ENCODE measurements at places on chromosomes 3 and 15.

DNA sequence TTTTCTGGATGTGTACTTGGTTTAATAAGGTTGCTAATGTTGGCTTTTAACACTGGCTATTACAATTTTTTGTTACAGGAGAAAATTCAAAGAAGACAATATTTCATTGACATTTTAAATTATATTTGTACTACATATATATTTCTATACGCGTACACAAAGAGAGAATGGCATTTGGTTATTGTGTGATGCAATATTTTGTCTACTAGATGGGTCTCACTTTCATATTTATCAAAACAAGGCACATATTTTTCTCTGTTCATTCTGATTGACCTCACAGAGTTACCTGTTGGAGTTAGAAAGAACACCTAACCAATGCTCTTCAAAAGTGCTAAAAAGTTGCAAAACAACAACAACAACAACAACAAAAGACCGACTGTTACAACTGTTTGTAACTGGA, 50.2 kb upstream of the VGLL3 start:
- DNase-seq = no peak

DNA sequence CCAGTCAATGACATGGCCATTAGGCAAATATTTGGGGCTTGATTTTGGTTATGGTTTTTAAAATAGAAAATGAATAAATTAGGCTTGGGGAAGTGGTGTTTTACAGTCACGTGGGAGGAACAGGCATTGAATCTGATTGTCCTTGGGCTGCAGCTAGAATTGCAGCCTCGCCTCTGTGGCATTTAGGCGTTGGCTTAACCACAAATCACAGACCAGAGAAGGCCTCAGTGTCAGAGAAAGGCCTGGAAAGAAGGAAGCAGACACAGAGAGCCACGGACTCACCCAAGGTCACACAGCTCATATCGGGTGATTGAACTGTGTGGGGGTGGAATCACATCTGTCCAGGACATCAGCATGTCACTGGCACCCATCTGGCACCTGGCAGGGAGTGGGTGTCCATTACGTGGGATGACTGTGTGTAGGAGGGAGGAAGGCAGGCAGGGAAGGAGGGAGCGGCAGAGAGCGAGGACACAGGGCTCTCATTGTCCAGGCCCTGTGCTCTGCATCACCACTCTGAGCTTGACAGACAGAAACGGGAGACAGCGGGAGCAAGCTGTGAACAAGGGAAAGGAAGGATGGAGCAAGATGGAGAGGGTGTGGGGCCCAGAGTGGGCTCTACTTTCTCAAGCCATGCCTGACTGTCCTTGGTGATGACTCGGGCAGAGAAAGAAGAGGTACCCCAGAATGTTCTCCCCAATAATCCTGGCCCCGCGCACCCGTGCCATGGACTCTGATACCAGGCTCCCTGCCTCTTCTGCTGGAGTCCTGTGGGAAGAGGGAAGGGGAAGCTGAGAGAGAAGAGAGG, 186.4 kb downstream of the FAM43A start:
- no peak for DNase-seq

DNA sequence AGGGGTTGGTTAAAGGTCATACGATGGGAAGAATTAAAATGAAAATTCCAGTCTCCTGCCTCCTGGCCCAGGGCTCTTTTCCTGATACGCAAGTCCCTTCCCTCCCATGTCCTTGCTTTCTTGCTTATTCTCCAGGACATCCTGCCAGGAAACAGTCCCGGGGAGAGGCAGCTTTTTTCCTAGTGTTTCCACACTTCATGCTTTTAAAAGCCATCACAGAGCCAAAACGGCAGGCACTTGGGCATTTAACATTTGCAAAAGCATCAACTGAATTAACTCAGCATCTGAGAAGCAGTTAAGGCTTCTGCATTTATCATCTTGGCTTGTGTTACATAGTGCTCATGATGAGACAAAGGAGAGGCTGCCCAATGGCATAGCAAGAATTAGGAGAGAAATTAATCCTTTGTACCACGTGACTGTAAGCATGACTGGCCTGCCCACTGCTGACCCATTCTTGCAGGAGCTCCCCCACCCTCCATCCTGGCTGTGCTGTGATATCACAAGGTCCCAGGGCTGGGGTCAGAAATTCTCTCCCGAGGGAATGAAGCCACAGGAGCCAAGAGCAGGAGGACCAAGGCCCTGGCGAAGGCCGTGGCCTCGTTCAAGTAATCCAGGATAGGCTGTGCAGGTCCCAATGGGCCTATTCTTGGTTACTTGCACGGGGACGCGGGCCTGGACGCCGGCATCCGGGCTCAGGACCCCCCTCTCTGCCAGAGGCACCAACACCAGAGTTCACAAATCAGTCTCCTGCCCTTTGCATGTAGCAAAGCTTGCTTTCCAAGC, 21.6 kb upstream of the VILL start:
- DNase-seq = no peak

DNA sequence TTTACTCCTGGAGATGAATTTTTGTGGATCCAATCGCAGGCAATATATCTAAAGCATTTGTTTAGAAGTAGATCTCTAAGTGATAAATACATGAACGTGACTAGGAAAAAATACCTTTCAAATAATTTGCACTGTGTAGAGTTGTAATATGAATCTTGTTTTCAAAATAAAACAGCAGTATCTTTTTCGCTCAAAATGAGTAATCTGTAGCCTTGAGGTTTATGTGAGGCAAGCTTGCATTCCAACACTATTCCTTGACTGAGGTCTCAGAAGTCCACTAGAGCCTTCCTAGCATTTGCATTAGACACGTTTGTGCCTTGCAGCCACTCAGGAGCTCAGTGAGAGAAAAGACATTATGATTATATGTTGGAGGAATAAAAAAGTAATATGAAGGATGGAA, 138.3 kb upstream of the ROBO1 start:
- no peak for DNase-seq

DNA sequence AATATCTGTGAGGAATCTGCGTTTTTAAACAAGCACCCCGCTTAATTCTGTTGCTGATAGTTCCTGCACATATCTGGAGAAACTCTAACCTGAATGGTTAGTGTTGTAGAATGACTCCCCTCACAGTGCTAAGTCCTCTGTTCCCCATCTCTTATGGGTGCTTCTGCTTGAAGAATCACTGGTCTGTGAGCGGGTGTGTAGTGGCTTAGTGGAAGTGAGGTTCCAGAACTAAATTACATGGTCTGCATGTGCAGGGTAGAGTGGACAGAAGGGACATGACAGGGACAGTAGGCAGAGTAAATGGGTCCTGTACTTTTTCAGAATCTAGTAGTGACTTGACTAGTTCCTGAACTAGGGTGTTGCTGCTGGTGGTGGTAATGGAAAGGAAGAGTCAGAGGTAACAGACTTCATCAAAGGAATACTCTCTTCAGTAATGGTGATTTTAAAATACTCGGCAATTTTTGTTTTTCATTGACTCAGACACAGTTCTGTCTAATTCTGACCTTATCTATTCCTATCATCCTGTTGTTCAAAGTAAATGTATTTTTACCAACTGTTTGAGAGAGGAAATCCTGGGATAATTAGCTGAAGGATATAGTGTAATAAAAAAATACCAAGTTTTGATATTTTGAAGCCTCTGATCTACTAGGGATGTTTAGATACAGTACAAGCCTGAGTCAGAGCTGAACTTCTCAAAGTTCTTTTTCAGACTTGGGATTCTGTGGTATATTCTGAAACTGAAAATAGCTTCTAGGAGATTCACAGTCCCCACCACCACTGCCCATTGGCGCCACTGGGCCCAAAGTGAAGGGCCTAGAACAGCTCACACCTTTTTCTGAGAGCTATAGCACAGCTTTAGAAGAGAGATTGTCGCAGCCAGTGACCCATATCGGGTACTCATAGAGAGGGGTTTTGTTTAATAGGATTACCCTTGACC, 55.5 kb downstream of the FNDC3B start:
- no peak for DNase-seq

- DNase-seq = no peak
Measured at GRCh38 chr3:31925271-31925630, 55.8 kb downstream of the OSBPL10 start.

GRCh38 chr3:146164971-146165769, 4.2 kb upstream of the PLOD2 start:
- no peak for DNase-seq

- no peak for DNase-seq
Measured at GRCh38 chr3:43542328-43543043, 79.3 kb downstream of the ANO10 start.

DNA sequence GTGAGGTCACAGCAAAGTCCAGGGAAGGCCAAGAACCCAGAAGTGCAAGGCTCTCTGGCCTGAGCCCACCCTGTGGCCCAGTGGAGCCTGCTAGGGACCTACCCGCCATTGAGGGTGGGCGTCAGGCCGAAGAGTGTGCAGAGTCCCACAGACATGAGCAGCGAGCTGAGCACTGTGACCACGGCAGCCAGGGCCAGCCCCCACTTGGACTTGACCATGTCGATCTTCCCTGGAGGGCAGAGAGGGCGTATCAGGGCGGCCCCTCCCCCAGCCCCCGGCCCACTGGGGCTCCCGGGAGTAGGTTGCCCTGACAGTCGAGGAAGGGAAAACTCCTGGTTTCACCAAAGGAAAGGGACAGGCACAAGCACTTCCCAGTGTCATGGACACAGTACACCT, 44.6 kb downstream of the PTPN23 start:
- DNase-seq = no peak

GRCh38 chr3:18223571-18223970, 201.6 kb downstream of the SATB1 start:
- DNase-seq = no peak

DNA sequence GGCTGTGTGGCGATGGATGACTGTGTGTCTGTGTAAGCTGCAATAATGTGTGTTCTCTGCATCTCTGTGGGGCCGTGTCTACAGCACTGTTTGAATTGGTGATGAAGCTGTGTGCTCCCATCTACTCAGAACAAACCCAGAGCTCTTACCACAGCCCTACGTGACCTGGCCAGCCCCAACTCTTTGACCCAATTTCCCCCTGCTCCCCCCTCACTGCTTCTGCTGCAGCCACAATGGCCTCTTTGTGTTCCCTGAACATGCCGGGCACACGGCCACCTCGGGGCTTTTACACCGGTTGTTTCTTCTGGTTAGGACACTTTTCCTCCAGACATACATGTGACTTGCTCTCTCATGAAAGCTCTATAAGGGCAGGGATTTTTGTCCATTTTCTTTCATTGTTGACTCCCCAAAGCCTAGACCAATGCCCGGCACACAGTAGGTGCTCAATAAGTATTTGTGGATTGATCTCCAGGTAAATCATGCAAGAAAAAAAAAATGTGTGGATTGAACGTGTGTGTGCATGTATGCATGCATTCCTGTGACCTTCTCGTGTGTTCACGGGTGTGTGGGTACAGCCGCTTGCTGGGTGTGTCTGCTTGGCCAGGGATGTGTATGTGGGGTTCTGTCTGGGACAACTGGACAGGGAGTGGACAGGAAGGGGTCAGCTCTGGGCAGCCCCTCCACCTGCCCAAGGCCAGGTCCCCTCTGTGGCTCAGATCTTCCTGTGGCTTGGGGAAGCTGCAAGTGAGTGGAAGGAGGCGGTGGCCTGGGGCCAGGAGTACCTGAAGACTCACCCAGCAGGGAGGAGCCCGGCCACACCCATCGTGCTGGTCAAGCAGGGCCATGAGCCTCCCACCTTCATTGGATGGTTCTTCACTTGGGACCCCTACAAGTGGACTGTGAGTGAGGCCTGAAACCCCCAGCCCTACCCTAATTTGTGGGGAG, 14.8 kb downstream of the VILL start:
- DNase-seq = no peak

DNA sequence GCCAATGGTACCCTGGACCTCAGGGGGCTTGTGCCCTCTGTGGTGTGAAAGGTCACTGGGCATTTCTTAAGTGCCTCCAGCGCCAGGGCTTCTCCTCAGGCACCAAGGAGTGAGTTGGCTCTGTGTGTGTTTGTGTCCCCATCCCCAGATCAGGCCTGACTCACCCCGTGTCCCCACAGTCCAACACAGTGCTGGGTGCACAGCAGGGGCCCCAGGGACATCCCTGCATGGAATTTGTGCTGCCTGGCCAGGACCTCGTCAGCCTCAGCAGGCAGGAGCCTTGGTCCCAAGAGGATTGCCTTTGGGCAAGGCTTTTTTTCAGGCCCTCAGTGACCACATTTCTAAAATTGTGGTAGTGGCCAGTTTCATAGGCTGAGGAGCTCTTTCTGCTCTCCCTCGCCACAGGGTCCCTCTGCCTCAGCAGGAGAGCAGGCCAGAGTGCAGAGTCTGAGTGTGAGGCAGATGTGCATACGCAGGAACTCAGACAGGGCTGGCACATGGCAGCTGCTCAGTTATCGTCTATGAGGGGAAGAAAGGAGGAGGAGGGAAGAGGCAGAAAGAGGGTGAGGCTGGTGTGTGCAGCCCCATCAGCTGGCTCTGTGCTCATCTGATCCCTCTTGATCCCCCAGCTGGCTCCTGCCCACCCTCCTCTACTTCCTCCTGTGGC, 215.6 kb downstream of the RPLP1 start:
- DNase-seq = no peak

DNA sequence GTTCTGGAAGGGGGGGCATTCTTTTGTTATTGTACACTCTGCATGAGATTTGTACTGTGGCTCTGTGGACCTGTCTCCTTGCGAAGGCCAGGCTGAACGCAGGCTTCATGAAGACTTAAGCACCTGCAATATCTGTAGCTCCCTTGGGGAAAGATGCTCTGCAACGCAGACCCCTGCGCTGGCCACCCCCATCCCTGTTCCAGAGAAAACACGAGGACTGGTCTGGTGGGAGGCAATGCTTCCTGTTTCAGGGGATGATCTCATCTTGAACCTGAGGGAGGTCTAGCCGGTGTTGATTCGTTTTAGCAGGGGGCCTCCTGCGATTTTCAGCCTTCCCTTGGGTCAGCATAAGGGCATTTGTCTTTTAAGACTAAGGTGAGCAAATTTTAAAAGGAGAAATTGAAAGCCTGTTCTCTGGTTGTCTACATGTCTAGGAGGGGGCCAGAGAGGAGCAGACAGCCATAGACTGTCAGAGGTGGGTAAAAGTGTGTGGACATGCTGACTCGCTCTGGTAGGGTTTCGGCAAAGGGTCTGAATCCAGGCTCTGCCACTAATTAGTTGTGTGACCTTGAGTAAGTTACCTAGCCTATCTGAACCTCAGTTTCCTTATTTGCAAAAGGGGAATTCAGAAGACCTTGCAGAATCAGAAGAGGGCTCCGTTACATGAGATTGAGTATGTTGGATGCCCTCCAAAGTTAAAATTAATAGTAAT, 80.9 kb upstream of the RASGRF1 start:
- no peak for DNase-seq

All from NT2/D1 (cell line).